ENCODE measurements at places on chromosomes 2 and 18.

- DNase-seq, result no peak
Observed at GRCh38 chr2:61898810-61899209, 6.7 kb upstream of the COMMD1 start.

GRCh38 chr2:239507576-239508258, 106.9 kb upstream of the HDAC4 start:
- DNase-seq, result no peak

DNA sequence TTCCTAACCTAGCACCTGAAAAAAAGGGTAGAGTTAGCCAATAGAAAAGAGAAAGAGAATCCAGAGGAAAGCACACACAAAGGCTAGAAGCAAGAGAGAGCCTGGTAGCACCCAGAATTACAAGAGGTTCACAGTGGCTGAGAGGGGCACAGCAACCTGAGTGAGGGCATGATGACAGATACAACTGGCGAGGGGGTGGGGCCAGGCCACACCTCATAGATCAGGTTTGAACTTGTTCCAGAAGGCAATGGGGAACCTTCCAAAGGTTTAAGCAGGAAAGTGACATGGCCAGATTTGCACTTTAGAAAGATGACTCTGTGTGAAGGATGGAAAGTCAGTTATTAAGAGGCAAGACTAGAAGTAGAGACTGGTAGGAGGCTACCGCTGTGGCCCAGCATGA, 148.0 kb downstream of the TTC32 start:
- no peak for DNase-seq

DNA sequence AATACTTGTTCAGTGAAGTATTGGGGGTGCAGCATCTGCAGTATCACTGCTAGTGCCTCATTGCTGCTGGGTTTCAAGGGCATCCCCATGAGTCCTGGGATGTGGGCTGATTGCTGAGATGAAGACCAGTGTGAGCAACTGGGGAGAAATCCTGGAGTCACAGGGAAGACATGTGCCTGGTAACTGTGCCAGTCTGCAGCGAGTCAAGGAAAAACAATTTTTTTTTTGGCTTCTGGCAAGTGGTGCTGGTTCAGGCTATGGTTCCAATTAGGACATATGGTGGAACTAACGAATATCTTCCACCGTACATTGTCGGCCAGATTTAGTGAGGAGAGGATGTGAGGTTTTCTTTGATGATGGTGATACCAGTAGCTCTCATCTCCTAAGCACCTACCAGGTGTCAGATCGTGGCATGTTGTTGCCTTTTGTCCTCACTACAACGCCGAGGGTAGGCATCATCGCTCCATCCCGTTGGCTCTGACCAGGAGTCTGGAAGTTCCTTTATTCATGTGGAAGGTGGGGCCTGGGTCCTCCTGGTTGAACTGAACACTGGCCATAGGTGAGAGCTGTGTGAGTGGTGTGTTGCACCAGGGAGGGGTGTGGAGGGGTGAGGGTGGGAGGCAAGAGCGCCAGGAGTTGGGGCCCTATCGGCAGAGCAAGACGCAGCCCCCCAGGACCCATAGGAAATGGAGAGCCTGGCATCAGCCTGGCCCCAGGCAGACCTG, 118.0 kb upstream of the HS6ST1 start:
- DNase-seq, result no peak

GRCh38 chr2:212548455-212548819, 9.8 kb upstream of the ERBB4 start:
- DNase-seq, result no peak

DNA sequence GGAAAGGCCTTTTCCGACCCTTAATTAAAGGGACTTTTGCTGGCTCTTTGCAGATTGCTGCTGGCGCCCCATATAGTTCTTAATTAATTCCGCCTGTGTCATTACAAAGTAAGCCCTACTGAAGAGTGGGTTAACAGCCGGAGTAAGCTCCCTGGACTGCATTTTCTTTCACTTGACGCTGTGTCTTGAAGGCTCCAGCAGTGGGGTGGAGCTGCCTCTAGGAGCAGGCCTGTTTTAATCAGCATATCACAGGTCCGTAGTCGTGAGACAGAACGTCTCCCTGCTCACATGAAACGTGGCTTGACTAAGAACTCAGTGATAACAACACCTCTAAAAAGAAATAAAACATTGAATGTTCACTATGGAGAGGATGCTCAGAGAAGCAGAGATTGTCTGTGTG, 329.9 kb upstream of the RAB12 start:
- DNase-seq, result no peak

DNA sequence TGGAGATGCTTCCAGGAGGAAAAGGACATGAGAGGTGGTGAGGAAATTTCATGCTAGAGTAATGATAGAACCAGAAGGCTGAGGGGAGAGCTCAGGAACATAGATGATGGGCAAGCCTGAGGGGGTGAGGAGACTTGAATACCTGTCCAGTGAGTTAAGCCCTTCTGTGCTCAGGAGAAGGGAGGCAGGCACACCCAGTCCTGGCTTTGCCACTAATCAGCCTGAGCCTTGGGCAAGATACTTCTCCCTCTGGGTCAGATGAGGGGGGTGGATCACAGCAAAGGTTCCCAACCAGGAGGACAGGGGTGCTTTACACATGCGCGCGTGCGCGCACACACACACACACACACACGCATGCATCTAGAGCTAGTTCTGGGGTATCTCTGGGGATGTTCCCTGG, 151.6 kb upstream of the MSH6 start:
- no peak for DNase-seq

GRCh38 chr2:20294231-20294630, 56.4 kb downstream of the PUM2 start:
- DNase-seq, result no peak

- DNase-seq, result no peak
Observed at GRCh38 chr2:160498137-160498536, 4.5 kb upstream of the RBMS1 start.

DNA sequence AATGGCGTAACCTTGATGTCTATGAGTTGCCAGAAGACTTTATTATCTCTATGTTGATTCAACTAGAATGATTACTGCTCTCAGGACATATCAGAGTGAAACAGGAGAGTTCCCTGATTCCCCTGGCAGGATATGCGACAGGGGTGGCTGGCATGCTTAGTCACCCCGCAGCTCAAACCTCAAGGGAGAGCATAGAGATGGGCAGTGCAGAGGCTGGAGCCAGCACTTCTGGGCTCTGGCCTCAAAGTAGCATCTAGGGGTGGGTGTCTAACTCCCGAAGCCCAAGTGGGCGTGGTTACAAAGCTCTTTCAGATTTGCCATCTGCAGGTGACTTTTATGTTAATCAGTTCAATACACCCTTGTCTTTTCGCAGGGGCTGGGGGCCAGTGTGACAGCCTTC, 391.6 kb downstream of the ADCYAP1 start:
- DNase-seq, result no peak

- DNase-seq, result no peak
Observed at GRCh38 chr18:7750095-7750663, 183.1 kb downstream of the PTPRM start.

DNA sequence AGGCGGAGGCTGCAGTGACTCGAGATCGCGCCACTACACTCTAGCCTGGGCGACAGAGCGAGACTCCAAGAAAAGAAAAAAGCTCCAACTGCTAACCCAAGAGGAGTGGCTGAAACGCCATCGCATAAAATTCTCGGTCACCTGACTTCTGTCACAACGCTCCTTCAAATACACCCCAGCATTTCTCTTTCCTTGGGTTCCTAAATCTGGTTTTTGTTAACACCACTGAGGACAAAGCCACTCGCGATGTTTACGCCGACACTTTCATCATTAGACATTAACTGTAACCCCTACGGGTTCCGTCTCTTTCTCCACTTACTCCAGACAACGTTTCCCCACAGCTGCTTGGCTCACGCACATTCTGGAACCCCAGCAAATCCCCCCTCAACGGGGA, 679 bp downstream of the CLK1 start:
- DNase-seq, result no peak

GRCh38 chr2:148876595-148877402, 1.8 kb downstream of the KIF5C start:
- no peak for DNase-seq

GRCh38 chr2:4915357-4915756, 776.8 kb upstream of the SOX11 start:
- no peak for DNase-seq

GRCh38 chr2:175097297-175097696, 70.7 kb downstream of the ATF2 start:
- no peak for DNase-seq

GRCh38 chr2:149000158-149000938, 38.2 kb upstream of the LYPD6B start:
- DNase-seq, result no peak

DNA sequence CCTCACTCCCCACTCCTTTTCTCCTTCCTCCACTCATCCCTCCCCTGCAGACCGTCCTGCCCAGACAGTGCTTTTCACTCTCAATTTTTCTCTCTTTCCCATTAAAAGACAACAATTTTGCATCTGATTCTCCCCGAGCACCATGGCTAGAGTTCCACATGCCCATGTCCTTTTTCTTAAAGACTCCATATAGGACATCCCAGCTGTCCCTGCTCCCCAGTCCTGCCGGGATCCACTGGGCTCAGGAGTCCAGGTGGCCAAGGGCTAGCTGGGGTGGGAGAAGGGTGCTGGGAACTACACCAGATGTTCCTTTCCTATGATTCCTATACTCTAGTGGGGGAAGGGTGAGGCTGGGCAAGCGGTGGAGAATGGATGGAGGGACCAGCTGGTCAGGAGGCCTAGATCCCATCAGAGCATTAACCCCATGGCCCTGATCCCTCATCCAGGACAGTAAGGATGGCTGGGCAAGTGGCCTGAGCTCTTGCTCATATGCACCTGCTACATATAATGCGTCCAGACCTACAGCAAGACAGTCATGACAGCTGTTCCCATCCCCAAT, 52.8 kb upstream of the RMDN2 start:
- DNase-seq, result no peak

DNA sequence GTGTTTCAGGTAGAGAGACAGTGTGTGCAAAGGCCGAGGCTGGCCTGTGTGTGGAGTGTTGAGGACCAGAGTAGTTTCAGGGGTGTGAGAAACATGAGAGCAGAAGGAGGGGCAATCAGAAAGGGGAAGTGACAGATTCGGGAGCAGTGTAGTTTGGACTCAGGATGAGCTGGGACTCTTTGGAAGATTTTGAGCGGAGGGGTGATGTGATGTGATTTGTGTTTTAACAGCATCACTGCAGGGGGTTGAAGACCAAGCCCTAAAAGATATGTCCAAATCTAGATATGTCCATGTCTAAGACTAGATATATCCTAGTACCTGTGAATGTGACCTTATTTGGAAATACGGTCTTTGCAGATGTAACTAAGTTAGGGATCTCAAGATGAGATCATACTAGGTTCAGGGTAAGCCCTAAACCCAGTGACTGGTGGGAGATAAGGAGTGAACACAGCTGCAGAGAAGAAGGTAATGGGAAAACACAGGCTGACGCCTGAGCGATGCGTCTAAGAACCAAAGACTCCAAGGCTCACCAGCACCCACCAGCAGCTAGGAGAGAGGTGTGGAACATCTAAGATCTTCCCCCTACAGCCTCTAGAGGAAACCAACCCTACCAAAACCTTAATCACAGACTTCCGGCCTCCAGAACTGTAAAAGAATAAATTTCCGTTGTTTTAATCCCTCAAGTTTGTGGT, 38.5 kb upstream of the MYO3B start:
- no peak for DNase-seq

GRCh38 chr2:9573840-9574239, 18.2 kb upstream of the ADAM17 start:
- no peak for DNase-seq

DNA sequence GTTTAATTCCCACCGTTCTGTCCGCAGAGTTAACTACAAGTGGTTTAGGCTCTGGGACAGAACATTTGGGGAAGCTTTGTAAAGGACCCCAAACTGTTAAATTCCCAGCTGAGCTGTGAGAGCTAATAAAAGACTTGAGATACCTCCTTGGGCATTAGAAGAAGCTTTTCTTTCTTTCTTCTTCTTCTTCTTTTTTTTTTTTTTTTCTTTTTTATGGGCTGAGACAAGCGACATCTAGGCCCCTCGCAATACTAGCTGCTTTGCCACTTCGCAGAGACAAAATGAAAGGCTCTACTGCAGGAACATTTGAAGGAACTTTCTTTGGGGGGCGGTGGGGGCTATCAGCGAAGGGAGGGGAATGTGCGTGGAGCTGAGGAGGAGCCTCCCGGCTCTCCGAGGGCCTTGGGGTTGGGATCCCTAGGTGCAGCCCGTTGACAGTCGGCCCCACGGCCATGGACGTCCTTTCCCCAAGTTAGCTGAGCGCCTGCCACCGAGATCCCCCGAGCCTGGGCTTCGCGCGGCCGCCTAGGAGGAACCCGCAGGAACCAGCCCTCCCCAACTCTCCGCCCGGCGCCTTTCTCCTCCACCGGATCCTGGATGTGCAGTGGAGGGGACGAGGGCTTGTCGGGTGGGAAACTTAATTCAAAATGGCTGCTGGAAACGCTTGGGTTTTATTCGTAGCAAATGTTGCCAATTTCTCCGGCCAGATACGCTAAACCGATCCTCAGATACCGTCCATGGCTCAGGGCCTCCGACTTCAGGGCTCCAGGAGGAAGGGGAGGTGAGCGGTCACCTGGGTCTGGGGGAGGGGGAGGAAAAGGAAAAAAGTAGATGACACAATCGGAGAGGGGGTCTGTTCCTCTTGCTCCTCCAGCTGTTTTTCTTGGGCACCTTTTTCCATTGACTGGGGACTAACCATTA, 4.2 kb downstream of the MEIS1 start:
- no peak for DNase-seq
